ENCODE measurements at places on chromosomes 1 and 21. TPM values are rescaled to one million over a fixed set of nuclear protein-coding genes. Genes with fewer than 3 reads are reported as not detected.

The CD84 gene
- 6.3 TPM for total RNA-seq

The WLS gene
- not detected for total RNA-seq

The SH2D5 gene
- not detected for total RNA-seq

The CASQ1 gene
- total RNA-seq, result not detected

The FCER1G gene
- total RNA-seq, result 2.7 TPM

The PRAMEF27 gene
- not detected for total RNA-seq

The HES3 gene
- total RNA-seq, result not detected

The MEX3A gene
- not detected for total RNA-seq

The EBNA1BP2 gene
- 31.7 TPM for total RNA-seq

The CLDN19 gene
- not detected for total RNA-seq

The RAB13 gene
- 1.3 TPM for total RNA-seq

The PFDN2 gene
- total RNA-seq, result 48.3 TPM

The CFHR3 gene
- not detected for total RNA-seq

Data from activated naive CD4-positive, alpha-beta T cell treated with anti-CD3 and anti-CD28 coated beads, Interleukin-2, amount 10 ng/mL, durations not matched to agents 5 hours and 36 hours (primary cell).